ENCODE measurements at places on chromosomes 11 and 22.

DNA sequence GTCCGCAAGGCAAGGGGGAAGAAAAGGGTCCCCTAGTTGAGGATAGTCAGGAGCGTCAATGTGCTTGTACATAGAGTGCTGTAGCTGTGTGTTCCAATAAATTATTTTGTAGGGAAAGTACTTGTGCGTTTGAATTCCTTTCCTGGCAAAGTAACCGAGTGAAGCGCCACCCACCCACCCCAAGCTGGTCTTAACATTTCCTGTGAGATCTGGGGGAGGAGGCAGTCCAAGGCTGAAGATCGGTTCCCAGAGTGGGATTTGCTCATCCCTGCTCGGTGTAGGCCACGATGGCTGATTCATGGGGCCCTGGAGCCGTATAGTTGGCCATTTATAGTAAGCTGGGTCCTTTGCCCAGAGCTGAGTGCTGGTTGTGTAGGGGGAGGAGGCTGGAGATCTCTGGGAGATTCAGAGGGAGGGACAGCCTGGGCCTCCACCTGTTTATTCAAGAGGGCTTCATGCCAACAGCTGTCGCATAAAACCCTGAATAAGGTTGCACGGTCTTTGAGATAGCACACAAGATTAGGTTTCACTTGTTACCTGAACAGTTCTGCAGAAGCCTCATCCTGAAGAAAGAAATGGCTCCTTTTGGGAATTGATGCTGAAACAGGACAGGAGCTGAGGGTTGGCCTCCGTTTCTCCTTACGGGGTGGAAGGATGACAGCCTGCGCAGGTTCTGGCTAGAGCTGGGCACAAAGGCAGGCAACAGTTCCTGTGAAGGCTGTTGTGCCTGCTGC lies 2.4 kb downstream of the ATF4 start:
- DNase-seq = no peak

DNA sequence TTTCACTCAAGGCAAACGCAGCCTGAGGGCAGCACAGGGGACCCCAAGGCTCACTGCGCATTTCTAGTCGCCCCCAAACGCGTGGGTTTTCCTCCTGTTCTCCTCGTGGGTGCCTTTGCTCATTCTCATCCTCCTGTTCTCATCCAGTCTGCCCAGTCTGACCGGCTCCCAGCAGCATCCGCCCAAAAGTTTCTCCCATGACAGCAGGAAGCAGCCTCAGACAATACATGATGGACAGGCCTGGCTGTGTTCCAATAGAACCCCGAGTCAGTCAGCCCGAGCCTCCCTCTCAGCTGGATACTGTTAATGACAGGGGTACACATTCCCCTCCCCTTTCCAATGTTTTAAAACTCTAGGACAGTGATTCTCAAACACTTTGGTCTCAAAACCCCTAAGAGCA lies 22.5 kb upstream of the KRTAP5-7 start:
- DNase-seq = no peak

- DNase-seq = no peak
Measured at GRCh38 chr11:131592734-131593133, 222.3 kb downstream of the NTM start.

- DNase-seq = no peak
Measured at GRCh38 chr11:2393941-2394817, 6.4 kb upstream of the TSSC4 start.

DNA sequence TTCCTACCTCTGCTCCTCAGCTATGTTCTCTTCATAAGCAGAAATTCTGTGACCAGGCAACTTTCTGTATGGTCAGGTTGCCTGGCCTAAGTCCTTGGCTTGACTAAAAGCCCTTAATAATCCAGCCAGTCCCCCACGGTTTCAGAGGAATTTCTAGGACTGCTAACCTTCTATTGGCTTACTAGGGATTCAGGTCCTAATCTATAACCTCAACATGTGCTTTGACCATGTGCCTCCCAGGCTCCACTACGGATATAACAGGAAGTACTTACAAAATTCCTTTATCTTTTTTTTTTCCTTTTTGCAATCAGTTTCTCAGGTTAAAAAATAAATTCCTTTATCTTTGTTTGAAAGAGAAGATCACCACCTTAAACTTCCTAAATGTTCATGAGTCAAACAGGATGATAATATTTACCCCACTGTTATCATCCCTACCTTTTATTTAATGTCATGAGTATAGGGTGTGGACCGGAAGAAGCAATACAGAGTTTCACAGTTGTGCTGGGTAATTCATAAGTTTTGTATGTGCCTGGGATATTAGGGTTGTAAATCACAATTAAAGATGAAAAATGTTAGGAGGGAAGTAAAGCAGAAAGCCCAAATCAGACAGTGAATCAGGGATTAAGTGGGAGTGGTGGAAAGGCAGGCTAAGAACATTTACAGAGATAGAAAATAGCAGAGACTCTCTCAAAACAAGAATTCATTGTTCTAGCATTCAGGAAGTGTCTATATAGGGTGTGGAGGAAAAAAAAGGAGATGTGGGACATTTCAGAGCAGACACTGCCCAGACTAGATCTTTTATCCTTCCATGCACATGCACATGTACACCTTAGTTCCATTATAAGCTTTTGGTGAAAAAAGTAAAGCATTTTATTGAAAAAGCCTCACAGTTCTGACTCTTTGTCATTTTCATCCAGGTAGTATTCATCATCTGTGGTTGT lies 10.7 kb upstream of the POGLUT3 start:
- no peak for DNase-seq

- no peak for DNase-seq
Measured at GRCh38 chr22:18068381-18068988, 9.3 kb upstream of the PEX26 start.

DNA sequence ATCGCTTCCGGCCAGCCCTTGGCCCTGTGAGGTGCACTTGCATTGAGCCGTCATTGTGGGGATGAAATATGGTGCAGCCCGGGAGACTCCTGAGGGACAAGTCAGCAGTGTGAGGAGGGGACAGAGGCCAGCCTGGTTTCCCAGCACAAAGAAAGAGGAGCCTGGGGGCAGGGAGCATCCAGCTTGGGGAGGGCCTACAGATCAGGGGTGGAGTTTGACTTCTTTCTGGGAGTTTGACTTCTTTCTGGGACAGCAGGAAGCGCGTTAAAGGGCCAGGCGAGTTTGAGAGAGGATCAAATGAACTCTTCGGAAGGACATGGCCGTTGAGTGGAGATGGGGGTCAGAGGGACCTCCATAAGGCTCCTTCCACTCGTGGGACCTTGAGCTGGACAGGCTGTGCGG lies 91.9 kb downstream of the LRRC32 start:
- DNase-seq = no peak

DNA sequence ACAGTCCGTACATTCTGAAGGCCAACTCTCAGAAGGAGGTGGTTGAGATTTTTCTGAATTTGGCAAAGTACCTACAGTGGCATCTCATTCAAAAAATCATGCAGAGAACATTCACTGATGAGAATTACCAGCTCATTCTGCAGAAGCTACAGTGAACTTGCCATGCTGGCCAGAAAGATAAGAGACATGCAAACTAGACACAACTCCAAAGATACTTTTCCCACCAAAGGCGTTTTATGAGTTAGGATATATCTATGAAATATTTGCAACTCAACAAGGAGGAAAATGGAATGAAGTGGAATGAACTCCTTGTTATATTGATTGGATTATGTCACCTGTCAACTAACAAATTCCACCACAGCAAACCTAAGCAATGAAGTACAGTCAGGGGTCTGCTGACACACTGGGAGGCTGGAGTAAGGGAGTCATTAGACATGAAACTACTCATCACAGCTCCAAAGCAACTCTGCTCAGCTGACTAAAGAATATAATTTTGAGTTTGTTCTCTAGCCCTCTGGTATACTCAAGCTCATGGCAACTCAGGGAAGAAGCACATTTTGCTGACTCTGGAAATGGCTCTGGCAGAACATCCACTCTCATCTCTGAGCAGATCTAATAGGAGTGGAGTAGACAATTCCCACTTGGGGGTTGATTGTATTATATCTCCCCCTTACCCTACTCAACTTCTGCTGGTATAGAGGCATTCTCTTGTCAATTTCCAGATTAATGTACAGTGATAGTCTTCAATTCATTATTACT lies 22.9 kb downstream of the MAML2 start:
- DNase-seq = no peak

- no peak for DNase-seq
Measured at GRCh38 chr11:132177106-132177505, 806.7 kb downstream of the NTM start.

- no peak for DNase-seq
Measured at GRCh38 chr11:74050465-74050864, 41.6 kb upstream of the UCP3 start.

GRCh38 chr11:15969281-15969680 lies 387.1 kb downstream of the SOX6 start:
- DNase-seq = no peak

GRCh38 chr22:36258701-36259614 lies 6.0 kb downstream of the APOL1 start:
- DNase-seq = no peak

GRCh38 chr11:67054346-67054835 lies 2.3 kb upstream of the RHOD start:
- DNase-seq = no peak
